ENCODE measurements at places on chromosomes 12 and 14.
A peak's percentile ranks its signal among the peaks of the same experiment; 100 is the strongest.

GRCh38 chr12:116148844-116149243 is 128.6 kb downstream of the MED13L start:
- peak; percentile 49 for DNase-seq

DNA sequence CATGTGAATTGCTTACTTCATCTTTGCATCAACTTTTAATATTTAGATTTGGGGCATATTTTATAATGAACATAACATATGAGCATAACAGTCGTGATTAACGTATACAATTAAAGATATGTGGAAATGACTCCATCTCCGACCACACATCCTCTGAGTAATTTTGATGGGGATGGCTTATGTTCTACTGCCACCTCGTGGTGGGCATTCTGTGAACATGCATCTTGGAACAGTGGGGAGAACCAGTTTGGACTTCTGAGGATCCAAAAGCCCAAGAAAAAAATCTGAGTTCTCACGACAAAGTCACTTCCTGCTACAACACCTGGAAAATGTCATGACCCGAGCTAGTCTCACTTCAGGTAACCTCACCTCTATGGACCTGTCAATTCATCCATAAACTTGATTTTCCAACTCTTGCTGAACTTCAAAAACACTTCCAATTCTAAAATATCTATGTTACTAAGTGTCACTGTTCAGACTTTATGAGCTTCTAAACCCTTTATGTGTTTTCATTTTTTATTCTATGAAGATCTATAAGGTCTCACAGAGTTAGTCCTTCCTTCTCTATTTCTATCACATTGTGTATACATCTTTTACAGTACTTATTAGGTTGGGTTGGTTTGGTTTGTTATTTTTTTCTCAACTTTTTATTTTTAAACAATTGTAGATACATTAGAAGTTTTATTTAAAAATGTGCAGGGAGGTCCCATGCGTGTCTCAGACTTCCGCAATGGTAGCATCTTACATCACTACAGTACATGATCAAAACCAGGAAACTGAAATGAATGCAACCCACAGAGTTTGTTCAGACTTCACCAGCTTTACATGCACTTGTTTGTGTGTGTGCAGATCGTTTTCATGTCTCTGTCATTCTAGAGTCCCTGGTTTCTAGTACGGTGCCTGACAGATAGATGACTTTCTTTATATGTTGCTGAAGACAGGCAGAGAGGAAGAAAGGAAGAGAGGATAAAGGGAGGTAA is 38.2 kb upstream of the STAB2 start:
- DNase-seq: peak; percentile 91

- no peak for DNase-seq
Measured at GRCh38 chr14:51564986-51565604, 86.6 kb upstream of the FRMD6 start.

GRCh38 chr12:27870939-27871338 is 90.9 kb upstream of the MANSC4 start:
- DNase-seq: no peak

DNA sequence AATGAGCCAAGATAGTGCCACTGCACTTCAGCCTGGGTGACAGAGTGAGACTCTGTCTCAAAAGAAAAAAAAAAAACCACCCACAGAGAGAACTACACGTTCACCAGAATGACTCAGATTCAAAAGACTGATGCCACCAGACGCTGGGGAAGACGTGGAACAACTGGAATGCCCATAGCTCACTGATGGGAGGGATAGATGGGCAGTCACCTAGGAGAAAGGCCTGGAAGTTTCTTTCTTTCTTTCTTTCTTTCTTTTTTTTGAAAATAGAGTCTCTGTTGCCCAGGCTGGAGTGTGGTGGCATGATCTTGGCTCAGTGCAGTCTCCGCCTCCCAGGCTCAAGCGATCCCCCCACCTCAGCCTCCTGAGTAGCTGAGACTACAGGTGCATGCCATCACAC is 10.0 kb upstream of the KLC1 start:
- DNase-seq: no peak

DNA sequence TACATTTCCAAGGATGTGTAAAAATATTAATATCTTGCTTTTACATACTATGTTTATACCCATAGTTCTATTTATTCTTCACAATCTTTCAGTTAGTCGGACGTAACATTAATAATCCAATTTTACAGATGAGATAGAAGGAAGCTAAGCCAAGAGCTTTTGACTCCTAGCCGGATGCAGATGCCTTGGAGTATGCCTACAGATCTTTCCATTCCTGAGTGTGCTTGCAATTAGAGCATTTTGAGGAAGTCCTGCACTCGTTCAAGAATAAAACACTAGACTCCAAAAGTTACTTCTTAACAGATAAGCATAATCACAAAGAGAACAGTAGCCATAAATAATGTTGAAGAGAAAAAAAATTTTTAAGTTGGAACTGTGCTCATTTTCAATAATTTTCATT is 337.6 kb upstream of the CLEC14A start:
- no peak for DNase-seq

DNA sequence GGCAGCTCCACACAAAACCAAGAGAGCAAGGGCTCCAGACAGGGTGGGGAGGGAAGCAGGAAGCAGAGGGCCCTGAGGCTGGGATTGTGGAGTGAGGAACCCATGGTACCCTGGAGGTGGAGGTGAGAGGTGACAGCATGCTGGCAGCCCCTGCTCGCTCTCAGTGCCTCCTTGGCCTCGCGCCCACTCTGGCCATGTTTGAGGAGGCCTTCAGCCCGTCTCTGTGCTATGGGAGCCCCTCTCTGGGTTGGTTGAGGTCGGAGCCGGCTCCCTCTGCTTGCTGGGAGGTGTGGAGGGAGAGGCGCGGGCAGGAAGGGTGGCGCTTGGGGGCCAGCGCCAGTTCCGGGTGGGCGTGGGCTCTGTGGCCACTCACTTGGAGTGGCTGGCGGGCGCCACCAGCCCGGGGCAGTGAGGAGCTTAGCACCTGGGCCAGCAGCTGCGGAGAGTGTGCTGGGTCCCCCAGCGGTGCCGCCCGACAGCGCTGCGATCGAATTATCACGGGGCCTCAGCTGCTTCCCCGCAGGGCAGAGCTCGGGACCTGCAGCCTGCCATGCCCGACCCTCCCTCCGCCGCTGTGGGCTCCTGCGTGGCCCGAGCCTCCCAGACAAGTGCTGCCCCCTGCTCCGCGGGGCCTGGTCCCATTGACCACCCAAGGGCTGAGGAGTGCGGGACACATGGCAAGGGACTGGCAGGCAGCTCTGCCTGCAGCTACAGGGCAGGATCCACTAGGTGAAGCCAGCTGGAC is 196.0 kb downstream of the DACT1 start:
- DNase-seq: no peak

GRCh38 chr12:63823040-63823439 is 21.5 kb upstream of the SRGAP1 start:
- no peak for DNase-seq

- DNase-seq: no peak
Measured at GRCh38 chr14:32524609-32525375, 195.7 kb downstream of the AKAP6 start.

DNA sequence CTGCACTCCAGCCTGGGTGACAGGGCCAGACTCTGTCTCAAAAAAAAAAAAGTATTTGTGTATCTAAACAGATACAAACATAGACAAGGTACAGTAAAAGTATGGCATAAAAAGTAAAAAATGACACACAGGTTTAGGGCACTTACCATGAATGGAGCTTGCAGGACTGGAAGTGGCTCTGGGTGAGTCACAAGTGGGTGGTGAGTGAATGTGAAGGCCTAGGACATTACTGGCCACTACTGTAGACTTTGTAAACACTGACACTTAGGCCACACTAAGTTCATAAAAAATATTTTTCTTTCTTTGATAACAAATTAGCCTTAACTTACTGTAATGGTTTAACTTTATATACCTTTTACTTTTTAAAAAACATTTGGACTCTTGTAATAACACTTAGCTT is 38.0 kb upstream of the EIF5 start:
- no peak for DNase-seq

DNA sequence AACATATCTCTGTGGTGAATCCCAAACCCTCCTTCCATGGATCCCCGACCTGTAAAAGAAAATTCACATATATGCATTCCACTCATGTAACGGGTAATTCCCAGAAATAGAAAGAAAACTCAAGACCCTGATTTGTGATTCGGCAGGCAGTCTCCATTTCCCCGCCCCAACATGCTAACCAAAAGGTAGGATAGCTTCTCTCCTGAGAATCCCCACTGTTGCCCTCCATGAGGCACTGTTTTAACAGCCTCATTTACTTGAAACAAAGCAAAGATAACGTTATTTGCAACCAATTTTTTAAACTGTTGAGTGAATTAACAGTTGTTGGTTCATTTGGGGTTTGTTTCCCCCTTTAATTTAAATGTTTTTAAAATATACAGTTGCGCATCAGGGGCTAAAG is 774 bp upstream of the SLC2A13 start:
- peak; percentile 55 for DNase-seq

DNA sequence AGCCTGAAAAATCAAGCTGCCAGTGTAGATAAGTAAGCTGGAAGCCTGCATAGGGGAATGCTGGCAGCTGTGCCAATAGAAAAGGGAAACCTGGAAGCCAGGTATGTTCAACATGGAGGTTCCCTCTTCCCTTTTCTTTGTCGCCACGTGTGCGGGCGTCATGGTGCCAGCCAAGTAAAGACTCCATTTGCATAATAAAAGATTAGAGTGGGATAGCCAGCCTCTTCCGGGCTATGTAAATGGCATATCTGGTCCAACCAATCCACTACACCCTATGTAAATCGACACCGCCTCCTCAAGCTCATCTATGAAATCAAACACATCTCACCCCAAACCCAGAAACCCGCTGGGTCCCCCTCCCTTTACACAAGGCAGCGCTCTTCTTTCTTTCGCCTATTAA is 5.6 kb upstream of the ADGRD1 start:
- no peak for DNase-seq

- peak; percentile 81 for DNase-seq
Measured at GRCh38 chr12:92928421-92928961, 604 bp downstream of the EEA1 start.

GRCh38 chr12:65958456-65958855 is 134.2 kb downstream of the HMGA2 start:
- DNase-seq: no peak

DNA sequence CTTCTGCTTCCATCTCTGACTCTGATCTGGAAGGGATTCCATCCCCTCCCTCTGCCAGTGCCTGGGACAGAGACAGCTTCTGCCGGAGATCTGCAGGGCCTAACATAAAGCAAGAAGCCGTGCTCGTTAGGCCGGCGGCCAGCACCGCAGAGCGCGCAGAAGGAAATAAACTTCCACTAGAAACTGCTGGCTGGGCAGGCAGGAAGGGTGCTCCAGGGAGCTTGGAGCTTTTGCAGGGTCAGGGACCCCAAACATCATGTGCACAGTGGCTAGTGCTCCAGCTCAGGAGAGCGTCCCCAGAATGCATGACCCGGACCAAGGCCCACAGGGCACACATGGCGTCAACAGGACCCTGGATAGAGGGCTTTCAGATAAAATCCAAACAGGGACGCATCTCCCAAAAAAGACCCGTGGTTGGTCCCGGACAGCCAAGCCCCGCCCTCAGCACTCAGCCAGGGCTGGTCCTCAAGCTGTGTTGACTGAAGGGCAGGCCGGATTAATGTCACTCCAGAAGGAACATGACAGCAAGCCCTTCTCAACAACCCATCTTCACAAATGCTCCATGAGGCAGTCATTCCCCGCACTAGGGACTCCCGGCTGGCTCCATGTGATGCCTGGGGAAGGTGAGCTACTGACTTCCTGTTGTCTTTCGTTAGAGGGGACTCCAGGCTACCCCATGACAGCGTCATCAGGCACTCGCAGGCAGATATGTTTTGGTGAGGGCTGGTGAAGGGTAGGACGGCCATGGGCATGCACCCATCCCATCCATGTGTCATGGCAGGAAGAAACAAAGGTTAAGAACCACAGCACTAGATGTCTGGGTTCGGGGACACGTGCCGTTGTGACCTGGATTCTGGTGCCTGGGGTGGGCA is 121.5 kb downstream of the CALM1 start:
- DNase-seq: no peak

DNA sequence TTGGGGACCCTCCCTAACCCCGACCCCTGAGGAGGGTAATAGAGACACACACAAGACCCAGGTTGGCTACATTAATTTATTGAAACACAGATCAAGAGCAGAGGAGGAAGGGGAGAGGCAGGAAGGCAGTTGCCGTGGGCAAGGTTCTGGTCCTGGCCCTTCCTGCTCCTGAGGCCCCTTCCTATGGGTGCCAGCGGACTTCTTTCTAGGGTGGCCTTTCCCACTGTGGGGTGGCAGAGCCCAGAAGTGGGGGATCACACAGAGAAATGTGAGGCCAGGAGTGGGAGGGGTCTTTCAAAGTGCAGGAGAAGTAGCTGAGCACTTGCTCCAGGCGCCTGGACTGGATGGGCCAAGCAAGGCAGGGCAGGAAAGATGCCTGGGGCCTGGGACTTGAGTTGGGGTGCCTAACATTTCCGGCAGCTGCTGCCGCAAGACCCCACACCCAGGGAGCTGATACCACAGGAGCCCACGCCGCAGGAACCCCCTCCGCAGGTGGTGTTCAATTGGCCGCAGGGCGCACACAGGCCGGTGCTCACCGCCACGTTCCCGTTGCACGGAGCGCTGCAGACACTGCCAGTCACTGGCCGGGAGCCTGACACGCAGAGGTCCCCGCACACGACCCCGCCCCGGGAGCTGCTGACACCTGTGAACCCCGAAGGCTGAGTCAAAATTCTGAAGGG is 5.3 kb downstream of the KRT81 start:
- DNase-seq: no peak

GRCh38 chr12:122523280-122523679 is 3.5 kb downstream of the RSRC2 start:
- no peak for DNase-seq

- DNase-seq: no peak
Measured at GRCh38 chr14:94203473-94204210, 29.5 kb downstream of the PPP4R4 start.

DNA sequence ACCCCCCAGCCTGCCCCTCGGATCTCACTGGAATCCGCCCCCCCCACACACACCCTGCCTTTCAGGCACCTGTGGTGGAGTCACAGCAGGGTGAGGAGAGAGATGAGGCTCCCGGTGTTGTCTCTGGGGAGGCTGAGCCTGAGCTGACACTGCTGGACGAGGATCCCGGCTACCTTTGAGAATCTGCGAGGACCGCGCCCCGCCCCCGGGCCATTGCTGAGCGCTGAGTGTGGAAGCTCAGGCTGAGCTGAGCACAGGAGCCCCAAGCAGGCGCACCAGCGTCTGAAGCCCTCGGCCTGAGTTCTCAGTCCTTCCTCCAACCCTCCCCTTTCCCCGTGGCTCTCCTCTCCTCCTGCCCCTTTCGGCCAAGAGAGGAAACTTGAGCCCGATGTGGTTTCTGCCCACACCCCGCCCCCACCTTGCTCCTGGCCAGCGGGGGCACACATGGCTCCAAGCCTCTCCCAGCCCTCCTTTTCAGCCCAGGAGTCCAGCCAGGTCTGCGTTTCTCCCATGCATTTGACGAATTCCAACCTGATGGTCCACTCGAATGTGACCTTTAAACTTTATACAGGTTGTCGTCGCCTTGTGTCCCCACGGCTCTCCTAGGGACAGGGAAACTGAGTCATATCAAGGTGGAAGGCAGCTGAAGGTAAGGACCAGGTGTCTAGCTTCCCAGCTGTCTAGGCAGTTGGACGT is at the start of gene NFE2:
TSS of gene NFE2 (minus strand) at position 284 of the 696 bp plus-strand sequence. CDS start 5,767 bp downstream, outside the sequence.
- DNase-seq: peak; percentile 79
